ENCODE measurements at places on chromosomes 5 and 9.
A peak's percentile ranks its signal among the peaks of the same experiment; 100 is the strongest.

DNA sequence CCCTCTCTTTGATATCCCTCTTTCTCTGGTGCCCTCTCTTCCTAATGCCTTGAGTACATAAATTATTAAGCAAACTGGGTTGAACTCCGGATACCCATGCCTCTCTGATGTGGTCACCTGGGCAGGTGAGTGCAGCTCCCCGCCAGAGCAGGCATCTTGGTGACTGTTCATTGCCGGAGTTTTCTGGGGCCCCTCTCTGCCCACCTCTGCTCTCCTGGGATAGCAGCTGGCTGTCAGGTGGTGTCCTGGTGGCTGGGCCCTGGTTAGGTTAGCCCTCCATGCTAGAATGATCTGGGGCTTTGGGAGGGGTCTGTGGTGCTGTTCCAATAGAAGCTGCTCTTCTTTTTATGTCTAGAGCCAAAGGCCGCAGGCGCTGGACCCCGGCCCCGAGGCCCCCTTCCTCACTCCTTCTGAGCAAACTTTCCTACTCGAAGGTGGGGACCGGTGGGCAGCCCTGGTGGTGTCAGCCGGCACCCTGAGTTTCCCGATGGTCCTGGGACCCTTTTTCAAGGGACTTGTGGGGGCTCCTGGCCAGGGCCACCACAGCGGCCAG lies 4.9 kb upstream of the SCGB3A1 start:
- no peak for DNase-seq

DNA sequence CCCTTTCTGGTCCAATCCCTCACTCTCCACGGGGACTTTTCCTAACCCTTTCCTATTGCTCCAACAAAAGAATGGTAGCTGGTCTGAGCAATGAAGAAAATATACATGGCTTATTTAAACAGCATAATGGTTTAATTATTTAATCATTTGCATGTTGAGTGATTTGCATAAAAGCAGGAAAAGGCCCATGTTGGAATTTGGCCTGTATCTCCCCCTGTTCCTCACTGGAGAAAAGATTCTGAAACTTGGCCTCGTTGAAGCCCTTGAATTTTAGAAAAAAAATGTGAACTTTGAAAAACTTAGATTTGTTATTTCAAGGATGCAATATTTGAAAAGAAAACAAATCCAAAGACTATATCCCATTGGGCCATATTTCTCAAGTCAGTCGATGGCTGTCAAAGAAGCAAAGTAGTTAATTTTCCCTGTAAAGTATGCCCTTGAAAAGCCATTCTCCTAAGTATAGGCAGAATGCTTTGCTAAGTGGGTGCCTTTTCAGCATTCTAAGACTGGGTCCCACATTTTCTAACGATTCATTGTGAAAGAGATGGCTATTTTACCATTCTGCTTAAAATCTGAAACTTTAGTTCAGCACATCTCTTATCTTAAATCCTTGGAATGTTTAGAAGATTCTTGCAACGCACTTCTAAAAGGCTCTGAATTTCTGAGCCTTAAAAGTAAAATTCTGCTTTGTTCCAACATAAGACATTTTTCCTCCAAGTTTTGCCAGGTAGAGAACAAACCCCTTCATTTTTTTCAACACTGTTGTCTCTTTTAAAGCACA lies 428.8 kb downstream of the ARHGEF28 start:
- DNase-seq, result no peak

GRCh38 chr5:39432696-39433530 lies 8.1 kb upstream of the DAB2 start:
- no peak for DNase-seq

GRCh38 chr9:76526026-76526425 lies 67.0 kb downstream of the GCNT1 start:
- DNase-seq, result no peak

GRCh38 chr9:127283917-127284497 lies 19.4 kb downstream of the GARNL3 start:
- DNase-seq, result peak; percentile 47
